ENCODE measurements at places on chromosomes 6 and 20.

DNA sequence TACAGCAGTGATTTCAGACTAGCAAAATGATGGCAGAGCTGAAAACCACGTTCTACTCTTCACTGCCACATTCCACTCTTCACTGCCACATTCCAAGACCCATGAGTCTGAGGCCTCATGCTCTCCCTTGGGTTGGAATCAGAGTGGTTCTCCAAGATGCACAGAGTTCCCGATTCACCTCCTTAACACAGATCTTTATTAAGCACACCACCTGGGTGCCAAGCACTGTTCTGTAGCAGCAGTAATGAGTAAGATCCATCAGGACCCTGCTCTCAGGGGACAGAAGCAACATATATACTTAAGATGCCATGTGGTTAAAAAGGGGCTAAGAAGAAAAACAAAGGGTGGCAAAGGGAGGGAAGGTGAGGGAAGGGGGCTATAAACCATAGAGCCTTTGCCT lies 26.9 kb downstream of the TSHZ2 start:
- no peak for DNase-seq

GRCh38 chr20:833121-833449 lies 430 bp upstream of the FAM110A start:
- no peak for DNase-seq

- no peak for DNase-seq
Measured at GRCh38 chr6:90397047-90397446, 100.4 kb upstream of the BACH2 start.

GRCh38 chr6:87029711-87030314 lies 65.1 kb downstream of the CGA start:
- DNase-seq: no peak

GRCh38 chr20:57761413-57761734 lies 51.6 kb upstream of the PMEPA1 start:
- no peak for DNase-seq

GRCh38 chr6:170296746-170297575 lies 6.1 kb upstream of the DLL1 start:
- no peak for DNase-seq

- no peak for DNase-seq
Measured at GRCh38 chr6:53811082-53811481, 16.3 kb downstream of the LRRC1 start.
